Small intestine (tissue), 16 donors: ENCODE measurements at places on chromosomes 3 and 15. TPM values are rescaled to one million over a fixed set of nuclear protein-coding genes. Genes with fewer than 3 reads are reported as not detected.
A peak's percentile ranks its signal among the peaks of the same experiment; 100 is the strongest.

DNA sequence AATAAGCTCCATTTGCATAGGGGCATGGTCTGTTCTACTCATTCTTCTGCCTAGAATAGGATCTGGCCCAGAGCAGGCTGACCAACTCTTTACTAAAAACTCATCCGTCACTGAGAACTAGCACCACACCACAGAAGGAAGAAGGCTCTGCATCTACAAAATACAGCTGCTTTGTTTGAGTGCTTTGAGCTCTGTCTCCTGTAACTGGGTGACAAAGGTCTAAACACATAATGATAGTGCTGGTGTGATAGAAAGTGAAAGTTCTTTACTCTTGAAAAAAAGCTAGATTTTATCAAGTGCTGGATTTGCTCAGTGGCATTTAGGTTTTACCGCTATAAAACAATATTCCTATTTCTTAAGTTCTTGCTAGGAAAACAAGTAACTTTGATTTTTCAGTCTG, 140.7 kb downstream of the FHIT start:
- peak; percentile 10 for DNase-seq

- no peak for DNase-seq
Measured at GRCh38 chr3:105899516-105899915, 30.7 kb upstream of the CBLB start.

- DNase-seq: no peak
Measured at GRCh38 chr3:8899876-8900460, 63.3 kb downstream of the RAD18 start.

- no peak for DNase-seq
Measured at GRCh38 chr3:107216711-107217110, 160.5 kb upstream of the CCDC54 start.

DNA sequence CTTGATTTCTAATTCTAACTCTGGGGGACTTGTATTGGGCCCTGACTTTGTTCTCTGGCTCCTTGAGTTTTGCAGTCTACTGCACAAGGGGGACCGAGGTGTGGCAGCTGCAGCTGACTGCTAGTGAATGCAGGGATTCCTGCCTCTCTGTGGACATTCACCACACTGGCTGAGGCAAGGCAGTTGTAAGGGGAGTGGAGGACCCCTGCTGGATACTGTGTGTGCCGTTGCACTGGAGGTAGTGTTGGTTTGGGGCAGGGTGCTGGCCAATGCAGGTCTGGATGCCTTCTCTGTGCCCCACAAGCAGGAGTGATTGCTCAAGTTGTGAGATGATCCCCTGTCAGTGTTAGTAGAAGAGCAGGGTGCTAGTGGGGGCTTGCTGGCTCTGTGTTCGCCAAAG, 626.1 kb downstream of the SQOR start:
- no peak for DNase-seq

GRCh38 chr15:79427781-79428598, 4.1 kb upstream of the MINAR1 start:
- no peak for DNase-seq

DNA sequence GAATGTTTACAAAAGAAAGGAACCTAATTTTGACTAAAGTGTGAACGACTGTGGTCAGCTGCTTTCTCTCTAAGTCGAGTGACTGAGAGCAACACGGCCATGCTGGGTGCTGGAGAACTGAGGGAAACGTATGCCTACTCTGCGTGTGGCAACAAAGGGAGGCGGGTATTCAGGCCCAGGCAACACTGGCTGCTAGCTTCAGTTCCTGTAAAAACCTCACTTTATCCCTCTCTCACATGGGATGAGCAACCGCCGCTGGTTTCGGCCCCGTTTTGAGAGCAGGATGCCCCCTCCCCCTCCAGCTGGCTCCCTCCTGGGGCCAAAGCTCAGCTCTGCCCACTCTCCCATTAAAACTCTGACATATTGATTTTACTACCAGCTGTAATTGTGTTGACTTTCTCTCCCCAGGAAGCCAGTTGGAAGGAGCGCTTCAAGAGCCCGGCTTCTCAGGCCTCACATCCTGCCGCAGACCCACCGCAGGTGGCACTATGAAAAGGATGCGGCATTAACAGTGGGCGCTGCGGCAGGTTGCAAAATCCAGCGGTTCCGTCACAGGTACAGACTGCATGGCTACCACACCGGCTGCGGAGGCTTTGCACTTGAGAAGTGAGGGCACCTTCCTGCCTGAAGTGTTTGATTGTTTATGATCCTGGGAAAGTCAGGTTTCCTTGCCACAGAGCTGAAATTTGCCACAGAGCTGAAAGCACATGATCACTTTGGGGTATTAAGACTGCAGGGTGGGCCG, 12.7 kb downstream of the PLXND1 start:
- peak; percentile 50 for DNase-seq

DNA sequence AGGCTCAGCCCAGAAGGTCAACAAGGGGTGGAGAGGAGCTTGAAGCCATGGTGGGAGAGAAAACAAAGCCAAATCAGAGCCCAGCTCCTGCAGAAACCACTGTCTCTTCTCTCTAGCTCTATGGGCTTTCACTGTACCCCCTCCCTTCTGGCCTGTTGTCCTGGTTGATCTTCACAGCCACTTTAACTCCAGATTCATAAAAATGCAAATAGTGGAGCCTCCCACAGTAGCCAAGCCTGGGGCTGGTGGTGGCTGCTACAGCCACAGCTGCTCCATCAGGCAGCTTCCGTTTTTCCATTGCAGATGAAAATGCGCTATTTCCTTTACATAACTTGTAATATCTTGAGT, 20.7 kb upstream of the CAV3 start:
- no peak for DNase-seq

GRCh38 chr3:71372241-71372768, 211.2 kb downstream of the FOXP1 start:
- DNase-seq: peak; percentile 96

DNA sequence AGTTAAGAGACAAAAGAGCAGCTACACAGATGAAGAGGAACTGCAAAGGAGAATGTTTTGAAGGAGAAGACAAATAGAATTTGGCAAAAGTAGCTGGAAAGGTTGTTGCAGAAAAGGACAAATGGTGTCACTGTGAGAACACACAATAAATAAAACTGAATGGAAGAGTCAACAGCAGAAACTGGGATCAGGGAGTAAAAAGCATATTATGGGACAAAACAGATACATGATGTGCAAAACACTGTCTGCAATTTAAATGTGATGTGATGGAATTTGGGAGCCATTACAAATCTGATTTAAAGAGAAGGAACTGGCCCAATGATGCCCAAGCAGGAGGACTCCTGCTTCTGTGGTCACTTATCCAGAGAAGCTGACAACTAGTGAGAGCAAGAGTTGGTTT, 46.1 kb downstream of the CD47 start:
- no peak for DNase-seq

- no peak for DNase-seq
Measured at GRCh38 chr15:60399931-60400330, 2.1 kb upstream of the ANXA2 start.

GRCh38 chr3:15997274-15997943, 177.1 kb upstream of the GALNT15 start:
- DNase-seq: no peak

DNA sequence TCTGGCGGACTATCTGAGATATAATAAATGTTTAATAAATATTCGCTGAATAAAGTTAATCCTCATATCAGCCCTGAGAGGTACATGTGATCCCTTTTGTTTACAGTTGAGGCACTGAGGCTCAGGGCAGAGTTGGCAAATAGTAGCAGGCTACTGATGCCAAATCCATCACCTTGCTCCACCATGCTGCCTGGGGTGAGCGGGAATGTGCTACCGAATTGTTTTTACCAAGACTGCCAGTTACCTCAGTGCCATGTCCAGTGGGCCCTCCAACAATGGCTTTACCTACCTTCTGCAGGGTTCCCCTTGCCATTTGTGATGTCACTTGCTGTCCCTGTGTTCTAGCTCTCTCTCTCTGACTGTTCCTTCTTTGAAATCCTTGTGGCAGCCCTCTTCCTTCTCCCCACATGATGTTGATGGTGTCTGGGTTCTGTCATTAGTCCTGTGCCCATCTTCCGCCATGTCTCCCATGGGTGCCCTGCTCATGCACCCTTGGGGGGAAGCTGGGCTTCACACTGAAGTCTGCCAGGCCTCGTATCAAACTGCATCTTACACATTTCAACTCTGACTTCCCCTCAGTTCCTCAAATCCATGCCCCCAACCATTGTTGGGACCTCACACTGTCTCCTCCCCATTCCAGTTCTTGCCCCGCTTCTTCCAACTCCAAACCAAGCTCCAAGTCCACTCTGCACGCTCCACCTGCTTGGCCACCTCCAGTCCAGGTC, 35.4 kb downstream of the SLCO2A1 start:
- no peak for DNase-seq

DNA sequence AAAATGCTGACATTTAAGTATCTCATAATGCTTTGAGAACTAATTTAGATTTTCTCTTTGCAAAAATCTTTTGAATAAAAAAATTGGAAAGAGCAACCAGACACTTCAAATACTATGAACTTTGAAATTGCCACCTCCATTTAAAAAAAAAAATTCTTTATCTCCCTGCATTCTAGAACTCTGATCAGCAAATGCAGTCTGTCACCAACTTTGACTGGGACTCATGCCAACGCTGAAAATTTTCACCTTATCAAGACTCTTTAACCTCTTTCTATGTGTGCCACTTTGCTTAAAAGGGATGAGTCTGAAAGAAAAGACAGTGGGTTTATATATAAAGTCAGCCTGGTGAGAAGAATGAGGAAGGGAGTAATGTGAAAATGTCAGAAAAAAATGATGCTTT, 191.2 kb upstream of the ARPP21 start:
- no peak for DNase-seq

DNA sequence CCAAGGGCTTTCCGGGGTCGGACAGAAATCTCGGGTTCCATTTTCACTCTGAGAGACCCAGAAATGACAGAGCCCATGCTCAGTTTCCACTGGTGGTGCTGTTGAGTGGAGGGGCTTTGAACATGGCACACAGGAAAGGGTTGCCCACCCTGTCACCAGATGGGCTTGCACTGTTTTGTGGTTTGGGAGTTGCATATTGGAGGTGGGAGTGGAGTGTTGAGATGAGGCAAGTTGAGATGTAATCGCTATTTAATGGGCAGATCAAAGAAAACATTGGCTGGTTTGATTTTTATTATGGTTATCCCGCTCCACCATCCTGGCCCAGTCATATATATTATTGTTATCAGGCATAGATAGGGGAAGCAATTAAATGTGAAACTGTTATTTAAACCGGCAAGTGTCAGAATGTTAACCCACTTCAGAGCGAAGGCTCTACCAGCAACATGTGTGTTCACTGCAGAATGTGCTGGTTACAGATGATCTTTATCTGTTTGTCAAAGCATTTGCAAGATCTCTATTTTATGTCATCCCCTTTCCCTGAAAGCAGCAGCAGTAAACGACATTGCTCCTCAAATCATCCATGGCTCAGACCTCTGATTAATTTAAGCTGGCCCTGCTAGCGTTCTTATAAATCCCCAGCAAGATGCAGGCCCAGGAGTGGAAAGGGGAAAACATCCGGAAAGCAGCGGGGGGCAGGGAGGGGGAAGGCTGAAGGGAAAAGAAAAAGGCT, 58.3 kb upstream of the TSEN2 start:
- DNase-seq: no peak

GRCh38 chr15:92772626-92773244, 117.2 kb upstream of the FAM174B start:
- no peak for DNase-seq

Gene SUSD5
- not detected for polyA plus RNA-seq

Gene SCG5
- 1.9 TPM for polyA plus RNA-seq

Gene CHRNA5
- 0.83 TPM for polyA plus RNA-seq

Gene RTP3
- polyA plus RNA-seq: not detected

Gene PIERCE2
- 6.7 TPM for polyA plus RNA-seq

Gene PROK2
- polyA plus RNA-seq: 0.10 TPM

Gene MOBP
- polyA plus RNA-seq: 0.37 TPM

Gene PLA2G4D
- 0.18 TPM for polyA plus RNA-seq

Gene CDCP1
- polyA plus RNA-seq: 8.4 TPM

Gene KLHL6
- 1.1 TPM for polyA plus RNA-seq
